Stomach (tissue), 19 donors: ENCODE measurements at places on chromosomes 12 and 14. TPM values are rescaled to one million over a fixed set of nuclear protein-coding genes. Genes with fewer than 3 reads are reported as not detected.

DNA sequence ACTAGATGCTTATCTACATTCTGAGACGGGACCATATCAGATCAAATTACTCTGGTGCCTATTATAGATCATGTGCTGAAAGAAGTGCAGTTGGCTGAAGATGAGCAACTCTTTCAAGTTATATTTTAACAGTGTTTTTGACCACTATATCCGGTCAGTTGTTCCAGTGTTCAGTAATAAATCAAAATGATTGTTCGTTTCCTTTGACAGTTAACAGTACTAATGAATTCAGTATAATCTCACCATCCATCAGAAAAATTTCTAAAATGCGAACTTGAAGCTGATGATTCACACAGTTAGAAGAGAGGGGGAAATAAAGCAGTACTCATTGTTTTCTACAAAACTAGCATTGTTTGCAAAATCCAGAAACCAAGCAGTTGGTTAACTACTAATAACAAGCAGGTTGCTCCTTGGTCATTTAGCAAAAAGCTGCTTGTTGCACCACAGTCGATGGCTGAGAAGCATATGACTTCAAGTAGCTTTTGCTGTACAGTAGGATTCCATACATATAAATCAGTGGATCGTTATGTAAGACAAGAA lies 2.3 kb downstream of the RPS6KA5 start:
- peaks cover 18% of the 10 kb centered on the region for H3K4me1 ChIP-seq
- no peaks in the 10 kb centered on the region for H3K27me3 ChIP-seq
- no peak for DNase-seq
- H3K27ac ChIP-seq: peak overlapping the region; percentile 99

- H3K4me3 ChIP-seq: no peak overlapping the region
- no peaks in the 10 kb centered on the region for H3K36me3 ChIP-seq
- H3K27me3 ChIP-seq: no peaks in the 10 kb centered on the region
- DNase-seq: no peak
- no peaks in the 10 kb centered on the region for H3K4me1 ChIP-seq
- H3K27ac ChIP-seq: no peak overlapping the region
Measured at GRCh38 chr14:40188006-40188405, 755.8 kb upstream of the FBXO33 start.

GRCh38 chr14:105015905-105016304 lies 5.0 kb downstream of the CDCA4 start:
- H3K36me3 ChIP-seq: peaks cover 8% of the 10 kb centered on the region
- no peak overlapping the region for H3K4me3 ChIP-seq
- peaks cover 64% of the 10 kb centered on the region for H3K4me1 ChIP-seq
- no peaks in the 10 kb centered on the region for H3K27me3 ChIP-seq
- no peak overlapping the region for H3K27ac ChIP-seq
- DNase-seq: no peak

DNA sequence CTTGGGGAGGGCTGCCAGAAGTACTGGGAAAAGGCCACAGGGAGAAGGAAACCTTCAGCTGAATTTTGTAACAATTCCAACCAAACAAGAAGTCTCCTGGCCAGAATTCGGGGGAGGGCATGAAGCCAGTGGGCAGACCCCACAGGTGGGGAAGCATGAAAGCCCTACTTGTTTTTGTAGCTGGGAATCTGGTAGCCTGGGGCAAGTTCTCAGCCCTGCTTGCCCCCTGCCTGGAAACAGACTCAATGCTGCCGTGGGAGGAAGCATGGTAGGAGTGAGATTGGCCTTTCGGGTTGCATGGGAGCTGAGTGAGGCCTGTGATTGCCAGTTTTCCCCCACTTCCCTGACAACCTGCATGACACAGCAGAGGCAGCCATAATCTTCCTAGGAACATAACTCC lies 259.2 kb upstream of the RMST start:
- H3K27me3 ChIP-seq: no peaks in the 10 kb centered on the region
- no peak for DNase-seq
- H3K4me3 ChIP-seq: no peak overlapping the region

DNA sequence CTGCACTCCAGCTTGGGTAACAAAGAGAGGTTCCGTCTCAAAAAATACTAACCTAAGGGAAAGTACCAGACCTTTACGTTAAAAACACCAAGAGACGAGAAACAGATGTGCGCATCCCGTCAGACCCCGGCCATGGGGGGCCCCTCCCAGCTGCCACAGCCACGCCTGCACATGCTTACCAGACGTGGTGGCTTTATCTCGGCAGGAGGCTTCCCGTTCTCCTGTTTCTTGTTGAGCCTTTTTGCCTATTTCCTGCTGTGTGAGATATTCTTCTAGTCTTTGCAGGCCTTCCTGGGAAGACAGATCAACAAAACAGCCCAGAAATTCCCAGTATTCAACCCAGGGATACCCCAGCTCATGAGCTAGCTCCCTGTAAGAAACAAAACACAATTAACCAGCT lies 23.6 kb downstream of the PGAM5 start:
- DNase-seq: no peak
- H3K4me3 ChIP-seq: no peak overlapping the region
- H3K27ac ChIP-seq: no peak overlapping the region
- H3K36me3 ChIP-seq: peaks cover 97% of the 10 kb centered on the region
- no peaks in the 10 kb centered on the region for H3K27me3 ChIP-seq

DNA sequence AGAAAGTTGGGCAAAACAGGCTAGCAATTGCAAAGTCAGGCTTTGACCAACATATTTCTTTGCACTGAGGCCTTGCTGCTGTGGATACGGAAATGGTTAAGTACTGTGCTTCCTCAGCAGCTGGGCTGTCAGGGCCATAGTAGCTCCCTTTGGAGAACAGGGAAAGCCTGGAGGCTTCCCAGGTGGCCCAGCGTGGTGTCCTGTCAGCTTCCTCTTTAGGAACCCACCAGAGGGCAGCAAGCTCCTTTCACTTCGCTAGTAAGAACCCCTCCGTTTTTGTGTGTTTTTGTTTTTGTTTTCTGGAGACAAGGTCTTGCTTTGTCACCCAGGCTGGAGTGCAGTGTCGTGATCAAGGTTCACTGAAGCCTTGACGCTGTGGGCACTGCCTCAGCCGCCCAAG lies 1.7 kb upstream of the CFAP251 start:
- H3K36me3 ChIP-seq: peaks cover 59% of the 10 kb centered on the region
- no peak overlapping the region for H3K4me3 ChIP-seq
- H3K27me3 ChIP-seq: no peaks in the 10 kb centered on the region
- no peak overlapping the region for H3K27ac ChIP-seq

DNA sequence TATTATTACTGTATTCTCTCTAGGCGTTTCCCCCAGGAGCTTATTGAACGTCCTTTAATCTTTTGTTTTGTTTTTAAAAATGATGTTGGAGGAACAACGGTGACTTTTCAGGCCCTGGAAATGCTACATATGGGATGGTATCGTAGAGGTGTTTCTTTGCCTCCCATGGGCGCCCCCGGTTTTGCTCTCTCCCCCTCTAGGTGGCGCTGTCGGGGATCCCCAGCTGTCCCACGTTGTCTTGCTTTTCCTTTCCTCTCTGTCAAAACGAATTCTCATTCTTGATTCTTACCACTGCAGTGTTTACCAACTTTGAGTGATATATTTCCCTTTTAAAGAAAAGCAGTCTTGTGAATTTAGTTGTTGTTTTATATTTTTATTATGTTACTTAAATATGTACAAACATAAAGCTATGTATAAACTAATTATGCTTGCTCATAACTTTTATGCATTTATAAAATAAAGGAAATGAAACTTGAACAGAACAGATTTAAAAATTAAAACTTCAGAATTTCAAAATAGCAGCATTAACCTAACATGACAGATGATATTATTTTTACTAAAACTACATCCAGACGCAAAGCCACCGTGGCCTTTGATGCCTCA lies 171.9 kb downstream of the RGS6 start:
- H3K27ac ChIP-seq: no peak overlapping the region
- no peaks in the 10 kb centered on the region for H3K27me3 ChIP-seq
- H3K4me3 ChIP-seq: no peak overlapping the region
- peak; percentile 9 for DNase-seq

GRCh38 chr14:96832351-96832750 lies 35.2 kb downstream of the VRK1 start:
- no peak overlapping the region for H3K27ac ChIP-seq
- no peak for DNase-seq
- no peaks in the 10 kb centered on the region for H3K4me1 ChIP-seq
- no peaks in the 10 kb centered on the region for H3K36me3 ChIP-seq

- H3K36me3 ChIP-seq: no peaks in the 10 kb centered on the region
- no peaks in the 10 kb centered on the region for H3K27me3 ChIP-seq
- H3K27ac ChIP-seq: no peak overlapping the region
- no peak for DNase-seq
- no peak overlapping the region for H3K4me3 ChIP-seq
Measured at GRCh38 chr12:11702959-11703358, 53.5 kb downstream of the ETV6 start.

DNA sequence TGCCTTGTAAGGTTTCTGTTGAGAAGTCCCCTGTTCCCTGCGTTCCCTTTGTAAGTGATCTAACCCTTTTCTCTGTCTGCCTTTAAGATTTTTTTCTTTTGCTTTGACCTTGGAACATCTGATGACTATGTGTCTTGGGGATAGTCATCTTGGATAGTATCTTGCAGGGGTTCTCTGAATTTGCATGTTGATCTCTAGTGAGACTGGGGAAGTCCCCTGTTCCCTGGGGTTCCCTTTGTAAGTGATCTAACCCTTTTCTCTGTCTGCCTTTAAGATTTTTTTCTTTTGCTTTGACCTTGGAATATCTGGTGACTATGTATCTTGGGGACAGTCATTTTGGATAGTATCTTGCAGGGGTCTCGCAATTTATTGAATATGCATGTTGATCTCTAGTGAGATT lies 38.2 kb upstream of the TMX1 start:
- DNase-seq: no peak
- H3K4me3 ChIP-seq: no peak overlapping the region
- no peaks in the 10 kb centered on the region for H3K36me3 ChIP-seq

GRCh38 chr12:15270591-15270990 lies 49.4 kb upstream of the RERG start:
- no peaks in the 10 kb centered on the region for H3K27me3 ChIP-seq
- H3K4me3 ChIP-seq: no peak overlapping the region
- no peak for DNase-seq
- H3K27ac ChIP-seq: no peak overlapping the region

Gene KRT83
- total RNA-seq: not detected

Gene TAS2R30
- 23.9 TPM for total RNA-seq

Gene PLEKHG7
- 0.92 TPM for total RNA-seq

Gene KRT71
- not detected for total RNA-seq

Gene PROX2
- total RNA-seq: not detected

Gene TMCC3
- 10.7 TPM for total RNA-seq
